GM23248 (cell line): ENCODE measurements at places on chromosomes 12 and 14.

DNA sequence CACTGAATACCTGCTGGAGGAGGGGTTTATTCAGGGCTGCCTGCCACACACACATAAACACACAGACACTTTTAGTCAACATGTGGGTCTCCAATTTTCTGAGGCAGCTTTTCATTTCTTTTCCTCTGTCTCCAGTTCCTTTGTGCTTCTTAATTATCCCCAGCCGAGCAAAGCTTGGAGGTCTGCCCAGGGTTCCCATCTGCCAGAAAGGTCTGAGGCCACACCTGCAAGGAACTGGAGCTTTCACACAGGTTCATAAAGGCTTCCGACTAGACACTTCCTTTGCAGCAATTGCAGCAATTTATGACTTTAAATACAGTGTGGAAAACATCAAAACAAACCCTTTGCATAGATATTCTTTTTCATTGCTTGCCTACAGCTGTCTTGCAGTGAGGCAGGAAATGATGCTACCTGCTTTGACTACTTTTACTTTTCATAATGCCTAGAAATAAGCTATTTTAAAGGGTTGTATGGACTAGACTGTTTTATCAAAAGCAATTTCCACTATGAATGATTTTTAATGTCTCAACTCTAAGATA, 1318.9 kb downstream of the AACS start:
- no peak for DNase-seq

- no peak for DNase-seq
Observed at GRCh38 chr12:43352001-43352400, 200.0 kb downstream of the ADAMTS20 start.

GRCh38 chr14:76136476-76137110, 15.1 kb upstream of the GPATCH2L start:
- no peak for DNase-seq

GRCh38 chr12:42486407-42486806, 103.1 kb downstream of the PRICKLE1 start:
- DNase-seq, result no peak

DNA sequence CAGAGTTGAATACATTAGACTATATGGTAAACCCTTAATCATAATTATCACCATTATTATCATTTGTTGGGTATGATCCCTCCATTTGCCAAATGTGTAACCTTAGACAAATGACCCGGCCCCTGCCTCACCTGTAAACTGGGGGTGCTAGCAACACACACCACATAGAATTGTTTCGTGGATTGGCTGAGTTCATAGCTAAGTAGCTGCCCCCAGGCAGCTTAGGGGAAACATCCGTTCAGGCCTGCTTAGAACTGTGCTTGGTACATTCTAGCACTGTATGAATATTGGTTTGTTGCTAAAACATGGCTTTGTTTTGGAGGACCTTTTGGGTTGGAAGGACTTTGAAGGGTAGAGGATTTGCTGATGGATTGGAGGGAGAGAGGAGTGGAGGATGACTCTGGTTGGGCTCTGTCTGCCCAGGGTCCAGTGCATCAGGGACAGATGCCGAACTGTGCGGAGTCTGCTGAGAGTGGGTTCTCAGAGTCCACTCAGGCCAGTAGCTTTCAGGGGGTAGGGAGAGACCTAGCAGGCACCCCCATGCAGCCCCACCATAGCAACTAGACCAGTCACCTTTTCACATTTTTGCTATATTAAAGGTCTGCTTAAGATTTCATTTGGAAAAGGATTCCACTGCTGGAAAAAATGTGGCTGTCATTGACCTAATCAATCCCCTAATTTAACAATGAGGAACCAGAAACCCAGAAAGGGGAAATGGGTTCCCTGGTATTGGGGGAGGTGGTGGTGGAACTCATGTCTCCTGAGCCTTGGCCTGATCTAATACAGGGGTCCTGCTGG, 2.2 kb downstream of the RIN3 start:
- no peak for DNase-seq

- DNase-seq, result no peak
Observed at GRCh38 chr14:94116701-94117100, 6.2 kb downstream of the IFI27 start.

GRCh38 chr12:63889721-63890509, 45.4 kb downstream of the SRGAP1 start:
- no peak for DNase-seq

DNA sequence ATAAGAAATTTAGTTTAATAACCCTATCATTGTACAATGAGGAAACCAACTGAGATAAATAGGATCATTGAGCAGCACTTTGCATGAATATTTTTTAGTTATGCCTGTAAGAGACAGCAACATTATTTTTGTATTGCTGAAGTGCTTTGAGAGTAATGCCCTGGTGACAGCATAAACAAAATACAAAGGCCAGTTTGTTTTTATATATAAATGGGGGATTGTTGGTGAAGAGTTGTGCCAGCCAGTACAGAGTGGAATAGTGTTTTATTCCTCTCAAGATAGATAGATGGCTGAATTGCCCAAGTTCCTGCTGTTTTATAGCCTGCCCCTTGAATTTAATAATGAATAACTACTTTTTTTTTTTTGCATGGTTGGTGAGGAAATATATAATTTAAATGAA, 101.8 kb downstream of the CNTN1 start:
- DNase-seq, result no peak

- no peak for DNase-seq
Observed at GRCh38 chr14:61132894-61133293, 148.2 kb downstream of the TMEM30B start.

- DNase-seq, result no peak
Observed at GRCh38 chr14:94089479-94089878, 8.4 kb downstream of the IFI27L1 start.

DNA sequence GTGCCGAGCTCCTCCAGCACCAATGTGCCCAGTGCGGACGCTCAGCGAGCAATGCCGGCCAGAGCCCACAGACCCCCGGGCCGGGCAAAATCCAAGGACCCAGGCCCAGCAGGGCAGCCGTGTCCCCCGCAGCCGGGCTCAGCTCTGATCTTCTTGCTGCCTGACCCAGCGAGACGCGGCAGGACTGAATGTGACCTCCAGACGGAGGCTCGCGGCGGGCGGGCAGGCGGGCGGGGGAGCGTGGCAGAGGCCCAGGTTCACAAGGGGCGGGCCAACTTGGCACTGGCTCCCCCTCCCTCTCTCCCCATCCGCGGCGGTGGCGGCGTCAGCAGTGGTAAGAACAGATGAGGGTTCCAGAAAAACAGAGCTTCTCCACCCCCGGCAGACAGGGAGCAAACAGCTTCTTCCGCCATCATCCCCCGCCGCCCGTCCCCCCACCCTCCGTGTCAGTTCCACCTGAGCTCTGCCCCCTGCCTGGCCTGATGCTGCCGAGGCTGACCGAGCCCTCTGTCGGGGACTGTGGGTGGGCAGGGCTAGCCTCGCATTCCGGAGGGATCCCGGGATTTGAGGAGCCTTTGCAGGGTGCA, 94.3 kb downstream of the RFLNA start:
- peak; percentile 94 for DNase-seq

GRCh38 chr12:100896192-100896591, 101.6 kb downstream of the ANO4 start:
- DNase-seq, result no peak

DNA sequence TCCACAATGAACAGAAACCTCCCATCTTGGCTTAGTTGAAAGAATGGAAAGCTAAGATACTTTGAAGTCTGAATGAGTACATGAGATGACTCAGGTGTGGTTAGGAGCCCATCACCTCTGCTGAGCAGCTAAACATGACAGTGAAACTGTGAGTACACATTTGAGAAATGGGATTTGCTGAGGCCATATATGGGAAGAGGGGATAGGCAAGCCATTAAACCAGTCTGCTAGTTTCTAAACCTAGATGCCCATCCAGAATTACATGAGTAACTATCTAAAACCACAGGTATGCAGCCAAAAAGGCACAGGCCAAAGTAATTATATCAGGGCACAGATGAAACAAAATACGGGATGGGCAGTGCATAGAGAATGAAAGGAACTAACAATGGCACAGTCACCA, 41.2 kb downstream of the NKX2-1 start:
- peak; percentile 2 for DNase-seq

DNA sequence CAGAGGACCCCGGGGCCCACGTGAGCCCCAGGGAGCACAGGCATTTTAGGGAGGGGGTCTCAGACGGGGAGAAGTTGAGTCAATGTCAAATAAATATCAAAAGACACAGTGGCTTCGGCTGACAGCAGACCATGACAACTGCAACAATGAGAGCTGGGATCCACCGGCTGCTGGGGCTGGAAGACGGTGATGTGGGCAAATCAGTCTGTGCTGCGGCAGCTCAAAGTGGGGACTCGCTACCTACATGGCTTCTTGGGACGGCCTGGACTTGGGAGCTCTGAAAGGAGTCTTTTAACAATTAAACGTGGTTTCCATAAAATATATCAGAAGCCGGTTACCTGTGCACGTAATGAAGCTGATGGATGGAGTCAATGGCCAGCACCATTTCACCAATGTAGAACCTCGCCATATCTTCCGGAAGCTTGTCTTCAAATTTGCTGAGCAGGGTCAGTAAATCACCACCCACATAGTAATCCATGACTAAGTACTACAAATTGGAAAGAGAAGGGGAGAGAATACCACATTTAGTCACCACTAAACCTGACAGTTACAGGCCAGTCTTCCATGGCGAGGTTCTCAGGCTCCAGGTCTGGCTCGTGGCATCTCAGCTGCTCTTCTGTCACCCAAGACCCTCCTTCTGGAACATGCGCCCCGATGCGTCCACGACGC, 58.0 kb downstream of the CDC42BPB start:
- peak; percentile 63 for DNase-seq

DNA sequence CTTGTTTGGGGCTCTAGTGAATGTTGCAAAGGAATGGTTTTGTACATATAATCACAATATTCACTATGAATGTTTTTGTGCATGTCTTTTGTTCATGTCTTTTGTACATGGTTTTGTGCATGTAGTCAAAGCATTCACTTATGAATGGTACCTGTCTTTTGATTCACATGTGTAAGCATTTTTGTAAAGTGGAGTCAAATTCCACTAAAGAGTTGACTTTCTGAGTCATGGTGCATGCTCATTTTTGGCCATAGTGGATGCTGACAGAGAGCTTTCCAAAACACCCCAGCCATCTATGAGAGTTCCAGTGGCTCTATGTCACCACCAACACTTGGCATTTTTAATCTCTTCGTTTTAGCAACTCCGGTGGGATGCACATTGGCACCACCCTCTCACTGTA, 1185.9 kb upstream of the TMEM132C start:
- no peak for DNase-seq

DNA sequence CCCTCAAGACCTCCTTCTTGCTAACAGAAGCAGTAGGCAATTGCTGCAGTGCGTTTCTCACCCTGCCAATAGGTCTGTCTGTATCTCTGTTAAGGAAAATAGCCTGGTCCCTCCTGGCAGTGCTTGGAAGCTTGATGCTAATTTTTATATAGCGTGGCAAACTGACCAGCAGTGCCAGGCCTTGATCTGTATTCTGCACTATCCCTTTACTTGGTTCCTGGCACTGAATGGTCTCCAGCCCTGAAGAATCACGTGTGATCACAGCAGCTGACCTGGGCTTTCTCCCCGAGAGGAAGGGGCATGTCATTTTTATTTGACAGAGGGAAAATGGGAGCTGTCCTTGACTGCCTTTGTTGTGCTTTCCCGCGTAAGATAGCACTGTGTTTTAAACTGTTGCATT, 48.7 kb upstream of the TRAF3 start:
- no peak for DNase-seq
